ENCODE measurements at places on chromosomes 3 and 15.
A peak's percentile ranks its signal among the peaks of the same experiment; 100 is the strongest.

- DNase-seq: no peak
Measured at GRCh38 chr3:48276911-48277641, 36.2 kb downstream of the ZNF589 start.

DNA sequence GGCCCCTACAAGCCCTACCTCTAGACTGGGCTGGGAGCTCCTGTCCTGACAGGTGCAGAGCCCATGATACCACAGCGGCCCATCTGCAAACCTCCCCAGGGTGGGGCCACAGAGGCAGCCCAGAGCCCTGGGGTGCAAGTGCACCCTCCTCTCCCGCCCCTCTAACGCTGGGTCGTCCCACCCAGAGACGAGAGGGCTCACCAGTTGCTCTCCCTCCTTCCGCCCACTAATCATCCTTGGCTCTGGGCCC, 742 bp downstream of the TNK2 start:
- no peak for DNase-seq

DNA sequence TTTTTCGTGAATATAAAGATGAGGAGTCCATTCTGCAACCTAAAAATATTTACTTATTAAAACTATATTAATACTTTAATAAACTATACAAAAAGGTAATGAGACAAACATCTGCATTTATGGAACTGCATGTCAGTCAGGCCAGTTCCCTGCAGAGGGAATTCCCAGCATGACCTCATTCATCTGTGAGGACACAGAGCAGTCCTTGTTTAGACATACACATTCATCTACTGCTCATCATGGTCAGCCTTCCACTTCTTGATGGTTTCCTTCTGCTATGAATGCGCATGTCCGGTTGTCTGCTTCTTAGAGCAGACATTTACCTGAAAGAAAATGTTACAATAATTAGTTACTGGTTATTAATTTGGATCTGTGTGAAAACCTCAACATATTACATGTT, 3.3 kb upstream of the ACTR8 start:
- DNase-seq: no peak

- DNase-seq: no peak
Measured at GRCh38 chr3:15631426-15632211, 30.1 kb downstream of the BTD start.

GRCh38 chr3:69204315-69204957, 82.0 kb upstream of the LMOD3 start:
- DNase-seq: no peak

GRCh38 chr3:114274929-114275328, 18.9 kb upstream of the TIGIT start:
- DNase-seq: no peak

DNA sequence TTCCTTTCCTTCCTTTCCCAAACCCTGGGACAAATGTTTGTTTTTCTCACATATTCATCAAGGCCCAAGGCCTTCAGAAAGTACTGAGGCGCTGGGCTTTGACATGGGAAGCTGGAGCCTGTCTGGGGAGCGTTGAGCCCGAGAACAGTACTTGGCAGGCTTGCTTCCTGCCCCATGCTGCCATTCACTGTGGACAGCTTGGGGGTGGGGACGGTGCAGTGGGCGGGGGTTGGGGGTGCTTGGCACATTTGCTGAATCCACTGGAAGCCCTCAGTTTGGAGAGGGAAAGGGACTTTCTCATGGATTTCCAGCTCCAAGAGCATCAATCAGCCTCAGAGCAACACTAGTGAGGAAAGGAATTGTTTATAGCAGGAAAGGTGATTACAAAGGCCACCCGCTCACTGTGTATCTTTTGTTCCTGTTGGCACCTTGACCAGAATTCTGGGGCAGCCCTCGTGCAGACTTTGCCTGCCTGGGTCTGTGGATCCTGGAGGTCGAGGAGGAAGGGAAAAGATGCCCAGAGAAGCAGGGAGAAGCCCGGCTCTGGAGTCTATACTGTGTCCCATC, 199.8 kb upstream of the RGMA start:
- no peak for DNase-seq

- no peak for DNase-seq
Measured at GRCh38 chr3:25585361-25586166, 79.1 kb downstream of the TOP2B start.

DNA sequence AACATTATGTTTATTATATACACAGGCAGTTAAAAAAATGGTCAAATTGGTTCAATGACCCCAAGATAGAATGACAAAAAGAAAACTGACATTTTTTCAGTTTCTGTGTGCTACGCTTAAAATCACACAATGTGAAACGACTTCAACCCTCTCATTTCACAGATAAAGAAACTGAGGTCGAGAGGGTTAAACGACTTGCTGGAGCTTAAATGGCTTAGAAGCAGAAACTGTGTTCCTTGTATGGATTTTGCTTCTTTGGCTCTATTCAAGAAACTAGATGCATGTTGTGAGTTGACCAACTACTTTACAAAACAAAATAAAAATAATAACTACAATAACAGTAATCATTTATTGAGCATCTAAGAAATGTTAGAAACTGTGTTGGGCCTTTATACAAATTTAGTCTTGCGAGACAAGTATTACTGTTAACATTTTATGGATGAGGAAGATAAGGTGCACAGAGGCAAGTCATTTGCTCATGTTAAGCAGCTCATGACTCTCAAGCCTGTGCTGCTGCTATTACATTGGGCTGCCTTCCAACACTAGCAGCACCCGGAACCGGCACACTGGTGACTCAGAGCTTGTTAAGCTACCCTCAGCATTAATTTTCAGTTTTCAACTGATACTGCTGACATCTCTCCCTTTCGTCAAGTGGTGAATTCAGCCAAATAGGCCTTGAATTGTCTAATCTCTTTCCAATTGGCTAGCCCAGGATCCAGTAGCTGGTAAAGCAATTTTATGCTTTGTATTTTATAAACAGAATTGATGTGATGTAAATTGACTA, 487.6 kb downstream of the NAALADL2 start:
- DNase-seq: peak; percentile 70

DNA sequence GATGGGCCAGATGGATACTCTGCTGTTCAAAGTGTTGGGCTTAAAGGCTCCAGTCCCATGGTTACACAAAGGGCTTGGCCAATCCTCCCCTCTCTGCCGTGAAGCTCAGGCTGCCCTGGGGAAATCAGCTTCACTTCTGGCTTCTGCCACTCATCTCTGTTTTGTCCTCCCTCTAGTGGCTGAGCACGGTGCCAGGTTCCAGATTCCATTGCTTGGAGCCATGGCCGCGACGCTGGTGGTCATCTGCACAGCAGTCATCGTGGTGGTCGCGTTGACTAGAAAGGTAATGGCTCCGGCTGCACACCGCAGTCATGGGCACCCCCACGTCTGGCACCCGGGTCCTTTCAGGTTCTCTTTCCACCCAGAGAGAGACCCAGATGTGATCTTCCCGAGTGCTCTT, 5.6 kb downstream of the TIGIT start:
- no peak for DNase-seq

- no peak for DNase-seq
Measured at GRCh38 chr3:30644615-30645014, 38.2 kb downstream of the TGFBR2 start.

DNA sequence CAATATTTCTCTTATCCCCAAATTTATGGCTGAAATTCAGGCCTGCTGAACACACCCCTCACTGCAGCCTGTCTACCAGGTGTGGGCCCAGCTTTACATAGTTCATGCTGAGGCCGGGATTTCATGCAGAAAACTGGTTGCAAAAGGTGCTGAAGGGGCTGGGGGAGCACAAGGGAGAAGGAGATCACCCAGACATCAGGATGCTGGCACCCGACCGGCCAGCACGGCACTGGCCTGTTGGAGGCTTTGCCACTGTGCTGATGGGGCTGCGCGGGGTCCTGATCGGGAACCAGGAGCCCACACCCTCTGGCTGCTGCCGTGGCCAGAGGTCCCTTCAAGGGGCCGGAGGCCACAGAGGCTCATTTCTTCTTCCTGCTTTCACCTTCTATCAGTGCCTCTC, 177.9 kb upstream of the C2CD4B start:
- no peak for DNase-seq

DNA sequence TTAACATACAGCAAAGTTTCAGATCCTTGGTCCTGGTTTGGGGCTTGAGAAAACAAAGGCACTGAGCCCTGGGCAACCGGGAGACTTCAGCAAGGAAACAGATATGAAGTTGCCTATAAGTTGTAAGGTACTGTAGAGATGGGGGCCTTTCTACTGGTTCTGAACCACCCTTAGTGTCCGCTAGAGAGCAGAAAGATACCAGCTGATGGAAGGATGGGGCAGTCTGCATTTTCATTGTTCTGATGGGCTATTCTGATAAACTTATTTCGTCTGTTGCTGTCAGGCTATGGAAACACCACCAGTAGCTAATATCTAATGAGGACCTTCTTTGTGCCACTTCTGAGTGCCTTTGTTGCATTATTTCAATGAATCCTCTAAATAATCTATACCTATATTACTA, 38.7 kb downstream of the FGD5 start:
- DNase-seq: no peak

DNA sequence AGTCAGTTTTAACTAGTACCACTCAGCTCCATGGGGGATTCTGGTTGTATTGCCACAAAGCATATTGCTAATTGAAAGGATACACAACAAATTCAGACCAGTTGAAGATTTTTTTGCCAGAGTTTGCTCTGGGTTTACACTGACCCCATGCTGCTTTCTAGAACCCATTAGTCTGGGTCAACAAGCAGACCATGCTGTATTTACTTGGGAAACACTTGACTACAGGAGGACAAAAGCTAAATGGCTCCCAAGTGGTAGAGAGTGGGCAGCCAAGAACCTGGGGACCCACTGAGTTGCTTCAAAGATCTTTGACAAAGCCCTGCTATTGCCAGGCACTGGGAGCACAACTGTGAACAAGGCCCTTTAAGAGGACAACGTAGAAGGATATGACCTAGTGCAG, 86.8 kb upstream of the PSMD6 start:
- DNase-seq: no peak

DNA sequence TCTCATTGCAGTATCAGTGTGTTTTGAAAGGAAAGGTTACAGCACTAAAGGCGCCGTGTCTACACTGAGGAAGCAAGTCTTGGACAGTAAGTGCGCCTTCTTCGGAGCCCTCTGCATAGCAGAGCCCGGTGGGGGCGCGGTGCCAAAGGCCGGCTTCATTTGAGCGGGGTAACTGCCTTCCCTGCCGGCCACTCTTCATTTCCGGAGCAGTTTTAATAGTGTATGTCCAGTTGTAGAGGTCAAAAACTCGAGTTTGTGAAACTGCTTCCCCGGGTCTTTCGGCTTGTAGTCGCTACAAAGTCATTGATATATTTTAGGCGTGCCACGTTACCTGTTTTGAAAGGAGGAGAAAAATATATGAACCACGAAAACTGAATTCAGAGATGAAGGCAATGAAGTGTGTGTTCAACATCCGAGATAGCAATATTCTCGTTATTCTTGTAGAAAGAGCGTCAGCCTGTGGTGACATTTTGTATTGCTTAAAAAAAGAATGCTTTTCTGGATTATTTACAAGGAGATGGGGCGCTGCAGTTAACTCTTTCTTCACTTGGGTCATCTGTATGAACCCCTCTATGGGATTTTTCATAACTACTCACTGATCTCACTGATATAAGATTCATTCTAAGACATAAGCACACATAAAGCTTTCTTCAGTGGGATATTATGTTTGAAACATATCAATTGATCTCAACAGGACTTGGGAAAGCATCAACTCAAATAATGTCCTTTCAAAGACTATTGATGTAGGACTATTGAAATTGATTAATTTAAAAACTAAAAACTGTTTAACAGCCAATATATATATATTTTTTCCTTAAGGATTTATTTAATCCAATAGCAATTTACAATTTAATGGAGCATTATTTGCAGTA, 3.0 kb downstream of the ALCAM start:
- DNase-seq: peak; percentile 28

GRCh38 chr15:67855842-67856241, 16.0 kb upstream of the RNU6-1 start:
- no peak for DNase-seq

DNA sequence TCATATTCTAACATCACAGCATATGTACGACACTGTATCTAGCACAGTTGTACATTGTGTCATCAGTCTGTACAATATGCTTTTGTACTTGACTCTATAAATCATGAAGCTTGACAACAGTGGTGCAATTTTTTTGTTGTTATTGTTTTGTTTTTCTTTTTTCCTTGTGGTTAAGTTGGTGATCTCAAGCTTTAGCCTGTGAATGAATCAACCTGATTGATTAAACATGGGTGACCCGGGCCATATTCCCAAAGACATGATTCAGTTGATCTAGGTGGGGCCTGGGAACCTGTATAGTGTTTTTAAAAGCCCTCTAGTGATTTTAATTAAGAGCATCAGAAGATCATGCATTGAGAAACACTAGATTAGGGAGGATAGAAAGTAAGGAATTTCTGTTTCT, 101.8 kb upstream of the AADACL2 start:
- DNase-seq: no peak
